ENCODE measurements at places on chromosomes 11 and 22.

- no peak for DNase-seq
Measured at GRCh38 chr11:26905368-26905767, 88.5 kb upstream of the FIBIN start.

DNA sequence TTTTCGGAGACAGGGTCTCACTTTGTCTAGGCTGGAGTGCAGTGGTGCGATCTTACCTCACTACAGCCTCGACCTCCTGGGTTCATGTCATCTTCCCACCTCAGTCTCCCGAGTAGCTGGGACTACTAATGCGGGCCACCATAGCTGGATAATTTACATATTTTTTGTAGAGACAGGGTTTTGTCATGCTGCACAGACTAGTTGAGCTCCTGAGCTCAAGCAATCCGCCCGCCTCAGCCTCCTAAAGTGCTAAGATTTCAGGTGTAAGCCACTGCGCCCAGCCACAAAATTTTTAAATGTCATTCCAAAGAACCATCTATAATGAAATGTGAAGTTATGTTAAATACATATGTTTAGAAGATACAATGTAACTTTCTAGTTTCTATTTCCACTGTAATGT, 4747.7 kb upstream of the OR11H1 start:
- DNase-seq: no peak

- no peak for DNase-seq
Measured at GRCh38 chr11:15861256-15861655, 495.1 kb downstream of the SOX6 start.

DNA sequence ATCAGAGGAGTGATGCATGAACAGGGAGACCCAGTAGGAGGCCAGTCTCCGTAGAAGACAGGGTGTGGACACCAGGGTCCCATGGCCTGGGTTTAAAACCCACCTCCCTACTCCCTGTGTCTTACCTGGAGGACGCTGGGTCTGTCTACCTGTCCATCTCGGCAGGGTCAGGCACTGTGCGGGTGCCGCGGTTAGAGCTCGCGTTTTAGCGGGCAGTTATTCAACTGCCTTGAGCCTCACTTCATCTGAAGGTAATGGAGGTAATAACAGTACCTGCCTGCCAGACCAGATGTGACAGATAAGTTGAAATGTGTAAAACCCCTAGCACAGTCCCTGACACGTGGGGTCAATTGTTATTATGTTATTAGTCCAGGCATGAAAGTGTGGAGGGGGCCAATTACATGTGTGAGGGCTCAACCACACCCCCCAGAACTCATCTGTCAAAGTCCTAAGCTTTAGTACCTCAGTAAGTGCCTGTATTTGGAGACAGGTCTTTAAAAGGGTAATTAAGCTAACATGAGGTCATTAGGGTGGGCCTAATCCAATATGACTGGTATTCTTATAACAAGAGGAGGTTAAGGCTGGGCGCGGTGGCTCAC, 8.1 kb upstream of the UPK3A start:
- no peak for DNase-seq

GRCh38 chr11:9263840-9264315, 1.3 kb downstream of the DENND5A start:
- DNase-seq: no peak

GRCh38 chr22:24093855-24094254, 82.8 kb downstream of the CABIN1 start:
- DNase-seq: no peak

GRCh38 chr11:32434356-32435151, 785 bp downstream of the WT1 start:
- no peak for DNase-seq

DNA sequence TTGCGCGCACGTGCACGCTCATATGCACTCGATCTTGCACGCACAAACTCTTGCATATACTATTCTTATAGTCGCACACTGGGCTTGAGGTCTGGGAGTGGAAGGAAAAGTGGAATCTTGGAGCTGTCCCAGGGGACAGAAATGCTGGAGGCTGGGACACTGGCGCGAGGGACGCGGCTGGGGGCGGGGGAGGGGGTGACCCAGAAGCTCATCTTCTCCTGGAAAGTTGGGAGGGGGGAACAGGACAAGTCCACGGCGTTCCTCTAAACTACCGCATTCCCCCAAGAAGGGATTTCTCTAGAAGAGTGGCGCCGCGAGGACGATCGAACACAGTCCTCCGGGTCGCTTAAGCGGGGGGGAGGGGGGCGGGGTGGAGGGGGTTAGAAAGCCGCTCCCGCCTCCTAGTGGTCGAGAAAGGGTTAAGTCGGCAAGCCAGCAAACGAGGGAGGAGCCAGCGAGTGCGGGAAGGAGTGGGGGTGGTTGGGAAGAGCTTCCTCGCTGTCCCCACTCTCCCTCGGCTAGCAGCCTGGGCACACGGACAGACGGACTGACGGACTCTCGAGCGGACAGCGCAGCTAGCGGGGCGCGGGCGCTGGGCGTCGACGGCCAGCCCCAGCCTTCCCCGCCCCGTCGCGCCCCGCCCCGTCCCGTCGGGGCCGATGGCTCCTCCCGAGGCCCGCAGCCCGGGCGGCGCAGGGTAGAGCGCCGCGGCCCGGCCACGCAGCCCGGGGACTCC, at the start of gene RTN4RL2:
TSS of gene RTN4RL2 (plus strand) at position 507 of the 736 bp plus-strand sequence. CDS start 338 bp downstream, outside the sequence.
- DNase-seq: no peak

DNA sequence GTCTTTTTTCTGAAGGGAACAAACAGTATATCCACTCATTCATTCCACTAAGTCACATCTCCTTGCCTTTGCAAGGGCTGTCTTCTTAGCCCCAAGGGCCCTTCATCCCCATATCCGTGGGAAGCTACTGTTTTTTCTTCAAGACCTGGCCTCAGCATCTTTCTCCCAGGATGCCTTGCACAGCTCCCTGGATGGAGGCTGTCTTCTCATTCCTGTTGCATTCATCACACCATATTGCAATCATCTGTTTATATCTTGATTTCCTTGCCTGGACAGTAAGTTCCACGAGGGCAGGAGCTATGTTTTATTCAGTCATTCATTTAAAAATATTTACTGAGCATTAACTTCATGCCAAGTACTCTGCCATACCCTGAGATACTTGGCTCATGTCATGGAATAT, 29.3 kb upstream of the NECTIN1 start:
- no peak for DNase-seq

Measured in esophagus squamous epithelium (tissue), 5 donors.